ENCODE measurements at places on chromosomes 12 and 14.

- no peak for DNase-seq
Measured at GRCh38 chr12:9588749-9589148, 19.0 kb downstream of the KLRB1 start.

- DNase-seq: no peak
Measured at GRCh38 chr12:113240395-113240794, 19.1 kb downstream of the TPCN1 start.

DNA sequence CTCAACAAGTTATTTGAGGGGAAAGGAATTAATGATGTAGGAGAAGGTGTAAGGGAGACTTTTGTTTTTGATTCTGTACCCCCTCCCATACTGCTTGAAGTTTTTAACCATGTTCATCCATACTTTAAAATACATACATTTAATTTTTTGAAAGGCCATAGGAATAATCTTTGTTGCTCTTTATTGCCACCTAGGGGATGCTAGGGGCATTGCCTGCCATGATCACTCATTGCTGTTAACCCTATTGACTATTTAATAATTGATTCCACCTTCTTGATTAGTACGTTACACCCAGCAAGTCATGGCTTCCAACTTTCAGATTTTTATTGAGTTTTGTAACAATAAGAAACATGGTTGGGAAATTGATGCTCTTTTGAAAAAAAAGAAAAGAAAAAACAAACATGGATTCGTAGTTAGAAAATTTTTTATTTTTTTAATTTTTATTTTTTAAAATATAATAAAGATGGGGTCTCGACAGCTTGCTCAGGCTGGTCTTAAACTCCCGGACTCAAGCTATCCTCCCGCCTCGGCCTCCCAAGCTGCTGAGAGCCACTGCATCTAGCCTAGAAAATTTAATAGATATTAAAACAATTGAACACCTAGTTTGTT, 8.5 kb upstream of the PRKAB1 start:
- peak; percentile 14 for DNase-seq

DNA sequence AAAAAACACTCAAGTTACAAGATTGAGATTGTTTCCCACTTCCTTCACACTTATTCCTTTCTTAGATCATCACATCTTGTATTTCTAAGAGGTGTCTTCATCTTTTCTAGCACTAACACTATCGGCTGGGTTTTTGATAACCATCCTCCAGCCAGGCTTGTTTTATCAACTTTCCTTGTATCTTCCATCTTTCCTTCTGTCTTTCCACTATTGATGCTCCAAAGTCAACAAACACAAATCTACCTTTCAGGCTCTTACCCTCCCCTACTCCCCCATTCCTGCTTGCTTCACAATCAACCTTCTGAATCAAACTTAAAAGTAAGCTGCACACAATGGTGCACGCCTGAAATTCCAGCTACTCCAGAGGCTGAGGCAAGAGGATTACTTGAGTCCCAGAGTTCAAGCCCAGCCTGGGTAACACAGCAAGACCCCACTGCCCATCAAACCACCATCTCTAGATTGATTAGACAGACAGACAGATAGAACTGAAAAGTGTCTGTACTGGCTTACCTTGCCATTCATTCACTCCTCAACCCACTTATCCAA, 12.9 kb downstream of the MED13L start:
- no peak for DNase-seq

GRCh38 chr12:72679147-72679757, 407.1 kb downstream of the TRHDE start:
- DNase-seq: no peak
